HT1080 (cell line): ENCODE measurements at places on chromosomes 1 and 21.

DNA sequence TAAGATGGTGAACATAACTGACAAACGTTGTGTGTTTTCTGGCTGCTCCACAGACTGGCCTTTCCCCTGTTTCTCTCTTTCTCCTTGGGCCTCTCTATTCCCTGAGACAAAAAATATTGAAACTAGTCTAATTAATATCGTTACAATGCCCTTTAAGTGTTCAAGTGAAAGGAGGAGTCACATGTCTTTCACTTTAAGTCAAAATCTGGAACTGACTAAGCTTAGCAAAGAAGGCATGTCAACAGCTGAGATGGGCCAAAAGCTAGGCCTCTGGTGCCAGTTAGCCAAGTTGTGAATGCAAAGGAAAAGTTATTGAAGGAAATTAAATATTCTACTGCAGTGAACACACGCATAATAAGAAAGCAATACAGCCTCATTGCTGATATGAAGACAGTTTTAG lies 32.2 kb upstream of the FCRL3 start:
- DNase-seq, result no peak

GRCh38 chr1:199295107-199295506 lies 656.3 kb downstream of the PTPRC start:
- no peak for DNase-seq

DNA sequence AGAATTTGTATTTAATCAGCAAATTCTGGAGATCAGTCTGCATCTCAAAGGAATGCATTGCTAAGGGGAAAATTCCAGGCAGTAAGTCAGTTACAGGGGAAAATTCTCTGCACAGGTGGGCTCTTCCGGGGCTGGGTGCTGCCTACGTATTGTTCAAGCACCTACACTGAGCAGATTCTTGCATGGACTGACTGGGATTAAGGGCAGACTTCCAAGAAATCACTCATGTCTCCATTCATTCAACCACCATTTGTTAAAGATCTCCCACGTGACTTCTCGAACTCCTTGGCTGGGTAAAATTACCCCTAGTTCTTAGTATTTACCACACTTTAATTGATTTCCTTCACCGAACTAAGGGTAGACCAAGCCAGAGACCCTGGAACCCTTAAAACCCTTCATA lies 28.2 kb upstream of the KCNE1 start:
- no peak for DNase-seq

- DNase-seq, result no peak
Measured at GRCh38 chr1:116365857-116366256, 7.2 kb upstream of the ATP1A1 start.

- peak; percentile 34 for DNase-seq
Measured at GRCh38 chr1:32500387-32501209, 35.7 kb downstream of the ZBTB8B start.

DNA sequence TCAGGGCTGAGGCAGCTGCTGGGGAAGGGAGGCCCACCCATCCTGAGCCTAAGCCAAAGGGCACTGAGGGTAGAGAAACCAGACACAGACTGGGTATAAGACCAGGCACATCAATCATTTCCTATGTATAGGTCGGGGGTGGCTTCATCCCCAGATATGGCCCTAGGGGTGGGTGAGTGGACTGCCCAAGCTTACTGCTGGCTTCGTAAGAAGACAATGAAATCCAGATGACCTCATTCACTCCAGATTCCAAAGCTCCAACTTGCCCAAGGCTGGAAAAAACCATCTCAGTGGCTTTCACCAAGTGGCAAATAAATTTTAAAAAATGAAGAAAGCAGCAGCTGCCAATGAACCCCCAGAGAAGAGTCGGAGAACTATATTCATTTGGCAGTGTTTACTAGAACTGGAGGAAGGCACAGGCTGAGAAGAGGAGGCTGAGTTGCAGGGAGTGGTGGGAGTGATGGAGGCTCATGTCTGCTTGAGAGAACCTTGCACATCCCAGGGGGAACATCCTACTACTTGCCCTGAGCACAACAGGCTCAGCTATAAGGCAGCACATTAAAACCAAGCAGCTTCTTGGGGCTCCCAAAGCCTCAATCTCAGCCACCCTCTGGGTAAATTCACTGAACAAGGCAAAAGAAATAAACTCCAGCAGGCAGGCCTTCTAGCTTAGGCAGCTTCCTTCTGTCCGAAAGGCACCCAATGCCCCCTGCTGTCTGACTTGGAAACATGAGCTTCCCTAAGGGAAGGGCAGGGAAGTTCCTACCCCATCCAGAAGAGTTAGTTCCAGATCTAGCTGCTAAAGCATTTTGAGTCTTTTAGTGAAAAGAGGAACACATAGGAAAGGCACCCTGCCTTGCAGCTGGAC lies 14.1 kb downstream of the PEA15 start:
- DNase-seq, result peak; percentile 43

DNA sequence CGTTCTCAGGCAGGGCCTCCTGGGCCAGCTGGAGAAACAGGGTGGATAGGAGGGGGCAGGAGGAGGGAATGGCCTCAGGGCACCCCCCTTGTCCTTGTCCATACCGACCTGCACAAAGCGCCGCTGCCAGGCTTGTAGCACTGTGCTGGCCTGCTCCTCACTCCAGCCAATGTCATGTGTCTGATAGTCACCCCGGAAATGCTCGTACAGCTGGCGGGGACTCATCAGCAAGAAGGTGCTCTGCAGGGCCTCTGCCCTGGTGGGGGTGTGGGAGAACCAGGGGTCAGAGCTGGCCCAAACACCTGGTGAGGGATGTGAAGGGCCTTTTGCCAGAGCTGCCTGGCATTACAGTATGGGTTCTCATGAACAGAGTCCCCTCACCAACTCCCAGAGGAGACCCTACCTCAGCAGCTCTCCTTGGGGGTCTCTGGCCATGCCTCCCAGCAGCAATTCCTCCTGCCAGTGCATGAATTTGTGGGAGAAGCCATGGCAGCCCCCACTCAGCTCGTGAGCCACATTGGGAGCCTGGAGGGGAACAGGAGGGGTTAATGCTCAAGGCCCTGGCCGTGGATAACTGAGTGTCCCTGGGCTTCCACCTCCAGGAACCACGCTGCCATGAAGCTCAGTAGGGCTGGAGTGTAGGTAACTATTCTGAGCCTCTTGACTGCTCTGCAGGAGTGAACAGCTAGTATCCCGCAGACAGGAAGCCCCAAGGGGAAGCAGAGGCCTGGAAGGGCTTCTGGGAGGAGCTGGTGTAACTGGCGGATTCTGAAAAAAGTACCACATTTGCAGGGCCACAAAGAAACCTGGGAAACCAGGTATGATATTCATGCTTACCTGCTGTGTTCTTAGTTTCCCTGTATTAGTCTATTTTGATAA lies 13.3 kb downstream of the PTCH2 start:
- no peak for DNase-seq

GRCh38 chr1:60503266-60503925 lies 429.8 kb upstream of the C1orf87 start:
- DNase-seq, result no peak

GRCh38 chr1:11874258-11874562 lies 15.5 kb upstream of the NPPB start:
- DNase-seq, result no peak

DNA sequence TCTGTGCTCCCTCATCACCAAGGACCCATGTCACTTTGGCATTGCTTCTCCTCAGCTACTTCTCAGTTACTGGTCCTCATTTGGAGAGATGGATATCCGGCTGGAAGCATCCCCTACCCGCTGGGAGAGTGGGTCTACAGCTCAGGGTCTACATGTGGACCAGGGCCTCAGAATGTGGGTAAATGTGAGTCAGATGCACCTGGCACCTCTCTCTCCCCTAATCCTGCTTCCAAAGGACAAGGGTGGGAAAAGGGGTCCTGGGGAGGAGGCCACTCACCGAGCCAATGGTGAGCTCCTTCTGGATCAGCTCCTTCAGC lies 908 bp downstream of the S100A6 start:
- DNase-seq, result no peak

DNA sequence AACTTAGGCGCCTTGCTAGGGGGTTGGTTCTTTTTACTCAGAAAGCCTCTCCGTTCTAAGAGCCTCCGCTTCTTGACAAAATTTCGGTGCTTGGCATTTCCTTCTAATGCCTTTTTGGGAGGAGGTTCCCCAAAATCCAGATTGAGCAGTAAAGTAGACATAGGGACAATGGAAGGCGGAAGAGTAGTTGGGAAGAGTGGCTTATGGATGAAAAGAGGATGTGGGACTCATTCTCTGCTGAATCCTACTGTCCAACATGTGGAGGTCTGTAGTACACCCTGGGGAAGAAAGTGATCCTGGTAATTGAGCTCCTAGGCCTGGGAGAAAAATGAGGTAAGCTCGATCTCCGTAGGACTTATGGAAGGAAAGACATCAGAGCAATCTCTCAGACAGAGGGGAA lies 777 bp upstream of the METTL25B start:
- DNase-seq, result no peak

DNA sequence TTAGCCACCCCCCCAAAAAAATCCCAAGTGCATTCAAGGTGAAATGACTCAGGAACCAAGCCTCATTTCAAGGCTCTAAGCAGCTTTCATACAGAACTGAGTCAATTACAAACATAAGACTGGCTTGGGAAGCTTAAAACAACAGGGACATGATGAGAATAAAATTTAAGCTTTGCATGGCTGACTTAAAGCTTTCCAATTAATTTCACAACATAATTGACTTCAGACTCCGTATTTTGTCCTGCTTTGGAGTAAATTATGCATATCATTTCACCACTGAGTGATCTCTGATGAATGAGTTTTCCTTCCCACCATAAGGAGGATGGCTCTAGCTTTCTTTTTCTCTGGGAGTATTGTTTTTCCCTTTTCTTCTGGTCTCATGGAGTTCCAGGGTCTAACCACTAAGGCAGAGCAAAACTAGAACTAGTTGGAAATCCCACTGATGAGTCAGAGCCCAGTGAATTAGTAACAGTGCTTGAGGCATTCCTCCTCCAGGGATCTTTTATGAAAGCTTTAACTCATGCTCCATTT lies 72.8 kb downstream of the XCL2 start:
- peak; percentile 87 for DNase-seq

GRCh38 chr1:66395202-66396061 lies 138.5 kb upstream of the SGIP1 start:
- DNase-seq, result no peak

DNA sequence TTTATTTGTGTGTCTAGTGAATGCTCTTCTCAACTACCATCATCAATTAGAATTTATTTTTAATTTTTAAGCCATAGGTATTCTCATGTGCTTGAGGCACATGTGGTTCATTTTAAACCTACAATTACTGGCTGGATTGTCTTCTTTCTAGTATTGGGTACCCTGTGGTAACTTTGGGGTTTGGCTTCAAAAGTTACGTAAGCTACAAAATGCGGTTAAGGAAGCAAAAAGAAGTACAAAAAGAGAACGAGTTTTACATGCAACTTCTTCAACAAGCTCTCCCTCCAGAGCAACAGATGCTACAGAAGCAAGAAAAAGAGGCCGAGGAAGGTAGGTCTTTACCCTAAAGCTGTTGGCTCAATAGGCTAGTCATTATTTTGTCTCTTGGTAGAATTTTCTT lies 25.8 kb downstream of the MACO1 start:
- DNase-seq, result no peak

GRCh38 chr1:65250826-65251225 lies 58.5 kb upstream of the DNAJC6 start:
- no peak for DNase-seq

DNA sequence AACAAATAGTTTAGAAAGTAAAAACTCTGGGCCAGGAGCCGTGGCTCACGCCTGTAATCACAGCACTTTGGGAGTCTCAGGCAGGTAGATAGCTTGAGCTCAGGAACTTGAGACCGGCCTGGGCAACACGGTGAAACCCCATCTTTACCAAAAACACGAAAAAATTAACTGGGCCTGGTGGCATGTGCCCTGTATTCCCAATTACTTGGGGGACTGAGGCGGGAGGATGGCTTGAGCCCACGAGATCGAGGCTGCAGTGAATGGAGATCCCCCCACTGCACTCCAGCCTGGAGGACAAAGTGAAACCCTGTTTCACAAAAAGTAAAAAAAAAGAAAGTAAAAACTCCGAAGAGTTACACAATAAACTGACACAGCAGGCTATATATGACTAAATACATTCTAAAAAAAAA lies 10.6 kb downstream of the CEP170 start:
- no peak for DNase-seq

GRCh38 chr21:34807881-34808568 lies 139.2 kb downstream of the CLIC6 start:
- peak; percentile 96 for DNase-seq

DNA sequence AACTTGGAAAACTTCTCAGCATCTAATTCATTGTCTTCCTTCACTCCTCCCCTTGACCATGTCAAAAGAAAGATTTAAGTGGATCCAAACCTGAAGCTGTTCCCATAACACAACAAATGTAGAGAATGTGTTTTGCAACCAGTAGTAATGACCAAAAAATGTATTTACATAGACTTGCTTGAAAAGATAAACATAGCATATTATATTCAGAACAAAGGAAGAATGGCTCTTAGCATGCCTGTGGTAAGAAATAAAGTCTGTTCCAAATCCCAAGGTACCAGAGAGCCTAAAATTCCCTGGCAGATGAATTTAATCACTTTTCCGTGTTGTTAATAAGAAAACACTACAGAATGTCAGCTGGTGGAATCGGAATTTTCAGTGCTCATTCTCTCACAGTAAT lies 36.8 kb downstream of the FMO3 start:
- DNase-seq, result no peak

DNA sequence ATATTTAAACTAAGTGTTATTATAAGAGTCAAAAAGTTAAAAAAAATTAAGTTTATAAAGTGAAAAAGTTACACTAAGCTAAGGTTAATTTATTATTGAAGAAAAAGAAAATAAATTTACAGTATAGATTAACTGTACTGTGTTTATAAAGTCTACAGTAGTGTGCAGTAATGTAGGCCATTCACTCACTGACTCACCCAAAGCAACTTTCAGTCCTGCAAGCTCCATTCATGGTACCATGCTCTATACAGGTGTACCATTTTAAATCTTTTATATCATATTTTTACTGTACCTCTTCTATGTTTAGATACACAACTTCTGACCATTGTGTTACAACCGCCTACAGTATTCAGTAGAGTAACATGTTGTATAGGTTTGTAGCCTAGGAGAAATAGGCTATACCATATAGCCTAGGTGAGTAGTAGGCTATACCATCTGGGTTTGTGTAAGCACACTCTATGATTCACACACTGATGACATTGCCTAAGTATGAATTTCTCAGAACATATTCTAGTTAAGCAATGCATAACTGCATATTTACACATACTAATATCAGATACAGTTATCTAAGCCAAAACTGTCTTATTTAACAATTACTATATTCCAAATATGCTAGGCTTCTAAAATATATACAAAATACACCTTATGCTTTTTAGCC lies 80.6 kb upstream of the GFI1 start:
- peak; percentile 8 for DNase-seq

GRCh38 chr21:33046455-33046854 lies 20.7 kb downstream of the OLIG2 start:
- DNase-seq, result no peak

DNA sequence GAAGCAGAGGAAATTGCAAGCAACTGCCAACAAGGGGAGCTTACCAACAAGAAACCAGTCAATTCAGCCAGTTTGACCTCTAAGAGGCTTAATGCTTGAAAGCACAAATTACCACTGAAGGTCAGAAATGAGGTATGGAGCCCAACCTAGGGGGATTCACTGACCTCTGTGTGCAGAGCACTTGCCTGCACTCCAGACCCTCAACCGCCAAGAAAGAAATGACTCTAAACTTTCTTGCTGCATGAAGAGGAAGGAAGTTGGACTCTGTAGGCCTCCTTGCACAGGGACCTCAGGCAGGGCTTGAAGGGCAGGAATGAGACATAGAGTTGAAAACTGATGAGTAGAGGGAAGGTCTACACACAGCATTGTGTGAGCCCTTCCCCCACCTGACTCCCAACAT lies 10.0 kb downstream of the ARMH1 start:
- no peak for DNase-seq

GRCh38 chr1:88462488-88463261 lies 221.4 kb upstream of the PKN2 start:
- no peak for DNase-seq

GRCh38 chr1:209625791-209626285 lies 26.4 kb downstream of the LAMB3 start:
- DNase-seq, result no peak
